ENCODE measurements at places on chromosomes 3 and 15. TPM values are rescaled to one million over a fixed set of nuclear protein-coding genes. Genes with fewer than 3 reads are reported as not detected.

The RBSN gene
- 11.0 TPM for polyA plus RNA-seq

The GADL1 gene
- 0.16 TPM for polyA plus RNA-seq

The DZIP1L gene
- 5.5 TPM for polyA plus RNA-seq

The NEK11 gene
- 5.6 TPM for polyA plus RNA-seq

The ZNF80 gene
- 0.03 TPM for polyA plus RNA-seq

GRCh38 chr15:73983211-73983727 lies 8.8 kb downstream of the STOML1 start:
- DNase-seq, result peak; percentile 89

DNA sequence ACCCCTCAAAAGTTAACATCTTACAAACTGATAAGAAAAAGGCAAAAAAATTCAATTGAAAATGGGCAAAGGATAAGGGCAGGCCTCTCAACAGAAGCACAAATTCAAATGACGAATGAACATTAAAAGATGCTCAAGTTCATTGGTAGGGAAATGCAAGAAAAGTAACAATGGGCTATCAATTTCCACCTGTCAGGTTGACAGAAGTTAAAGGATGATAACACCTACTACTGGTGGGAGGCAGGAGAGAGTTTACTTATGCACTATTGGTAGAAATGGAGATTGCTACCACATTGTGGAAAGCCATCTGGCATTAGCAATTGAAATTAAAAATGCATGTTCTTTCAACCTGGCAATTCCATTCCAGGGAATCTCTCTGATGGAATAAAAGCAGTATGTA lies 35.6 kb upstream of the TNFAIP8L3 start:
- DNase-seq, result no peak
